Left ventricle myocardium superior (tissue), 1 donor: ENCODE measurements at places on chromosomes 12 and 14. TPM values are rescaled to one million over a fixed set of nuclear protein-coding genes. Genes with fewer than 3 reads are reported as not detected.

Gene MGAT4C
- 2.3 TPM for total RNA-seq

Gene C12orf54
- total RNA-seq: not detected

Gene GLT1D1
- total RNA-seq: 0.45 TPM

Gene TPPP2
- total RNA-seq: 1.2 TPM

Gene ENDOU
- 0.30 TPM for total RNA-seq

Gene DRAM1
- total RNA-seq: 6.2 TPM

Gene TTC9
- 0.67 TPM for total RNA-seq
